ENCODE measurements at places on chromosomes 2 and 18. TPM values are rescaled to one million over a fixed set of nuclear protein-coding genes. Genes with fewer than 3 reads are reported as not detected.

- DNase-seq, result no peak
These were observed 176.8 kb upstream of the CELF4 start for GRCh38 chr18:37742436-37742835.

CPLX4 gene
- not detected for total RNA-seq

- DNase-seq, result peak; percentile 30
These were observed 298.4 kb upstream of the ZNF521 start for GRCh38 chr18:25650201-25650941.

DNA sequence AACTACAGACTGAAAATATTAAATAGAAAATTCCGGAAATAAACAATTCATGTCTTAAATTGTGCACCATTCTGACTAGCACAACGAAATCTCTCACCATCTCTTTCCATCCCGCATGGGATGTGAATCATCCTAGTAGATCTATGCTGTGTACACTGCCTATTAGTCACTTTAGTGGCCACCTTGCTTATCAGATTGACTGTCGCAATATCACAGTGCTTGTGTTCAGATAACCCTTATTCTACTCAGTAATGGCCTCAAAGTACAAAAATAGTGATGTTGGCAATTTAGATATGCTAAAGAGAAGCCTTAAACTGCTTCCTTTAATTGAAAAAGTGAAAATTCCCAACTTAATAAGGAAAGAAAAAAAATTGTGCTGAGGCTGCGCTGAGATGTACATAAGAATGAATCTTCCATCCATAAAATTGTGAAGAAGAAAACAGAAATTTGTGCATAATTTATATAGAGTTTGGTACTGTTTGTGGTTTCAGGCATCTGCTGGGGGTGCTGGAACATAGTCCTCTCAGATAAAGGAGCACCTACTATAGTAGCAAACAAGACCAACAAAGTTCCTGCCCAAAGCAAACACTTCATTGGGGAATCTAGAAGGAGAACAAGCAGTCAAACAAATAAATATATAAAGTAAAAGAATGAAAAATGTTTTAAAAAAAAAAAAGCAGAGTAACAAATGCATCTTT is 12.0 kb downstream of the PSMD1 start:
- no peak for DNase-seq

PIK3C3 gene
- total RNA-seq, result 43.6 TPM

CD8B2 gene
- 0.09 TPM for total RNA-seq

IL1R2 gene
- total RNA-seq, result 0.18 TPM

- peak; percentile 87 for DNase-seq
These were observed 37.2 kb downstream of the TSHZ1 start for GRCh38 chr18:75247611-75248421.

DNA sequence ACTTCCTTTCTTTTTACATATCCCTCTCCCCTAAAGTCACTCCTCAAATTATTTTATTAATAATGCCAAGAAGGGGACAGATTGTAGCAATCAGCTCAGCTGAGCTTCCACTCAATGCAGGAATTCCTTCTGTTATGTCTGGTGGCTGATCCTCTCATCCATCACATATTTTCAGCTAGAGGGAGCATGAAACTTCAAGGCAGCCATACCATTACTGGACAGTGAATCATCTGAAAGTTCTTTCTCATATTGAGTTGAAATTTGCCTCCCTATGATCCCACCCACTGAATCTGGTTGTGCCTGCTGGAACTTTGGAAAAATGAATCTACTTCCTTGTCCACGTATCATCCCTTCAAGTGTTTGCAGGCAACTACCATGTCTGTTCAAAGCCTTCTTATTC is 11.2 kb downstream of the ZNF385B start:
- no peak for DNase-seq

- no peak for DNase-seq
These were observed 6.4 kb downstream of the MTCL1 start for GRCh38 chr18:8711736-8712135.

- DNase-seq, result no peak
These were observed 112.0 kb downstream of the GULP1 start for GRCh38 chr2:188403676-188404075.

GRCh38 chr18:2683055-2683454 is 27.5 kb downstream of the SMCHD1 start:
- peak; percentile 12 for DNase-seq

DNA sequence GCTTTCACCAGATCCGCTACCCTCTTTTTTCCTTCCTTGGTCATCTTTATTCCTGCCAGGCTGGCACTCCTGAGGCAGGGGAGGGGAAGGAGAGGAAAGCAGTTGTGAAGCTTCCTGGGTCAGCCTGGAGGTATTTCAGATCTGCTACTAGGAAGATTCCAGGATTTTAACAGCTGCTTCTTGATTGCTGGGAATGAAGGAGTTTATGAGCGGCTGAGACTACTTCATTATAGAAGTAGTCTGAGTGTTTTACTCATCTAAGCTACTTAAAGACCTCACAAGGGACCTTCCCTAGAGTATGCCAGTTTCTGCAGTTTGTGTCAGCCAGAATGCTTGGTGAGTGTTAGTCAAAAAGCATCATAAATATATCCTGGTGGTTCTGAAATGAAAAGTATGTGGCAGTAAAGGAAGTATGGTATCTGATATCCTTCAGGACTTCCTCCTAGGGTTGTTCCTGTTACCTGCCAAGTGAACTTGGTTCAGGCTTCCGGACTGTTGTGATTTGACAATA is 1.9 kb downstream of the TANC1 start:
- DNase-seq, result no peak

DNA sequence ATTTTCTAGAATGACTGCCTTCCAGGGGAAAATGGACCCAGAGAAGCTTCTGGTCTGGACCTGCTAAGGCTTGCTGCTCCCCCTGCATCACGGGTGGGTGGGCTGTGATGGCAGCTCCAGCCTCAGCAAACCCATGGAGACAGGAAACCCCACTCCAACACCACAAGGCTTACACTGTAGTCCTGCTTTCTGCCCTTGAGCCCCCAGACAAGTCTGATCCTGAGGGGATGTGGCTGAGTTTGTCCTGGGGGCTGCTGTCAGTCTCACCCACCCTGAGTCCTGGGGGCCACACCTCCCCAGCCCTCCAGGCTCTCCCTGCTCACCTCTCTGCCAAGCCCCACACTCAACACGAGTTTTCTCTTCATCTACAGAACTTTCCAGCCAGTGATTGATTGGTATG is 279.4 kb downstream of the EIPR1 start:
- no peak for DNase-seq

LHCGR gene
- total RNA-seq, result 0.44 TPM

DNA sequence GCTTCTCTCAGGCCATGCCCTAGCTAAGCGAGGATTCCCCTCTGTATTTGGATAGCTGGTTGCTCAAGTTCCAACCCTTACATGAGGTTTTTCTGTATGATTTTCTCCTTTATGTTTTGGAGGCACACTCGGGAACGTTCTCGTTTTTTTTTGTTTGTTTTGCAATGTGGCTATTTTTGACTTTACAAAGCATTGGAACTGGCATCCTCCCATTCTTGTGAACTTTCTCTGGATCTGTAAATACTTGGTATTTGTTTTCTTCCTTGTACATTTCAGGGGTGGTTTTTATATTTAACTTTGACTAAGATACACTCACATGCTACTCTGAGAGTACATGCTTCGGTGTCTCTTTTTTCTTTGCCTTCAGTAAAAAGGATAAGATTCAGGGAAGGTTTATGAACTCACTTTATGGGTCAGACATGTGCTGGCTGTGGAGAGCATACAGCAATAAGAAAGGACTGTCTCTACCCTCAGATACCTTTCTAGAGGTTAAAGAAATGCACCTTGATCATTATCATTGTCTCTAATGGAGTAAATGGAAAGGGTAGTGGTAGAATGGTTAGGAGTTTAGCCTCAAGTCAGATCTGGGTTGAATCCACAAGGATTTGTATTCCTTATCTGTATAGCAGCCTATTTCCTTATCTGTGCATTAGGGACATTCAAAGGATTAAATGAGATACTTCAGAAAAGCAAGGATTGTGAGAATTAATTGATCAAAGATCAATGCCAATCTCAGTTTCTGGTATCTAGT is 61.9 kb downstream of the MEIS1 start:
- DNase-seq, result no peak

IMPACT gene
- 33.2 TPM for total RNA-seq

- DNase-seq, result peak; percentile 95
These were observed 207.8 kb downstream of the ATAD2B start for GRCh38 chr2:23718931-23719700.

- peak; percentile 55 for DNase-seq
These were observed 2.2 kb downstream of the ST3GAL5 start for GRCh38 chr2:85886590-85886989.

GAREM2 gene
- total RNA-seq, result 2.5 TPM

DNA sequence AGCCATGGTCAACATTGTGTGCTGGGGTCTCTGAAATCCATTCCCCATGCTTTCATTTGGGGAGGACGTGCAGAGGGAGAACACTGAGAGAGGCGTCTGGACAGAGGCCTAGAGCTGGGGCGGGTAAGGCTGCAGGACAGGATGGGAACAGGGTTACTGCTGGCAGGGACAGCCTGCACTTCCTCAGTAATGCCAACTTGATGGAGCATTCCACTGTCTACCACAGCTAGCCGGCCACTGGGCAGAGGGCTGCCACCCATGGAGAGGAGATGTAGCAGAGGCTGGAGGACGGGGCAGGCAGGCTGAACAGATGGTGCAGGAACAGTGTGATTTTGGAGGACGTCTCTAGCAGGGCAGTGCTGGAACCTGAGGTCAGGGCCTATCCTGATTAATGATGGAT is 29.3 kb downstream of the MRPL33 start:
- no peak for DNase-seq

DNA sequence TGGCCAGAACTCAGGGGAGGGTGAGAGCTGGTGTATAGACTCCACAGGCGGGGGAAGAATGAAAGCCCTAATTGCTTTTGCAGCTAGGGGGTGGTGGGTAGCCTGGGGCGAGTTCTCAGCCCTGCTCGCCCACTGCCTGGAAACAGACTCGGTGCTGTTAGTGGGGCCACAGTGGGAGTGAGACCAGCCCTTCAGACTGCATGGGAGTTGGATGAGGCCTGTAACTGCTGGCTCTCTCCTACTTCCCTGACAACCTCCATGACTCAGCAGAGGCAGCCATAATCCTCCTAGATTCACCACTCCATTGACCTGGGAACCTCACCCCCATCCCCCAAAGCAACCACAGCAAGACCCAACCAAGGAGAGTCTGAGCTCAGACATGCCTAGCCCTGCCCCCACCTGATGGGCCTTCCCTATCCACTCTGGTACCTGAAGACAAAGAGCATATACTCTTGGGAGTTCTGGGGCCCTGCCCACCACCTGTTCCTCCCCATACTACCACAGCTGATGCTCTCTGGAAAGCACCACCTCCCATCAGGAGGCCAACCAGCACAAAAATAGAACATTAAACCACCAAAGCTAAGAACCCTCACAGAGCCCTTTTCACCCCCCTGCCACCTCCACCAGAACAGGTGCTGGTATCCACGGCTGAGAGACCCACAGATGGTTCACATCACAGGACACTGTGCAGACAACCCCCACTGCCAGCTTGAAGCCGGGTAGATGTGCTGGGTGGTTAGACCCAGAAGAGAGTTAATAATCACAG is 226.3 kb downstream of the EIPR1 start:
- DNase-seq, result peak; percentile 51

DNA sequence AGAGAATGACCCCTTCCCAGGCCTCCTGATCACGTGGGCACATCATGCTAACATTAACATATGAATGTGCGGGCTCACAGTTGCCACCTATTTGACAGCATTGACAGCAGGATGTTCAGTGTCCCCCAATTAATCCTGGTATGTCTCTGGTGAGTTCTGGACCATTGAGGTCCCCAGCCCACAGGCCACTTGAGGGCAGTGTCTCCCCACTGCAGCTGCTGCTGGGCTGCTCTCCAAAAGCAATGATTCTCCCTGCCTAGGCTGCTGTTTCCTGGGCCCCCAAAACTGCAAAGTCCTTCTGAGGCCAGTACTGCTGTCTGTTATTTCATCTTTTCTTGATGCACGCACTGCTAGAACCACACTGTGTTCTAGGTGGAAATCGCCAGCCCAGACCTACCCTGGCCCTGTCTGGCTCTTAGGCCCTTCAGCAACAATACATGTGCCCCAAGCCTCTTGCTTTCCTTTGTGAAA is 52.7 kb upstream of the MAPK4 start:
- peak; percentile 10 for DNase-seq

GRCh38 chr2:214902286-214902685 is 92.8 kb upstream of the BARD1 start:
- DNase-seq, result no peak

- no peak for DNase-seq
These were observed 29.4 kb downstream of the AOX1 start for GRCh38 chr2:200615247-200615646.

DNA sequence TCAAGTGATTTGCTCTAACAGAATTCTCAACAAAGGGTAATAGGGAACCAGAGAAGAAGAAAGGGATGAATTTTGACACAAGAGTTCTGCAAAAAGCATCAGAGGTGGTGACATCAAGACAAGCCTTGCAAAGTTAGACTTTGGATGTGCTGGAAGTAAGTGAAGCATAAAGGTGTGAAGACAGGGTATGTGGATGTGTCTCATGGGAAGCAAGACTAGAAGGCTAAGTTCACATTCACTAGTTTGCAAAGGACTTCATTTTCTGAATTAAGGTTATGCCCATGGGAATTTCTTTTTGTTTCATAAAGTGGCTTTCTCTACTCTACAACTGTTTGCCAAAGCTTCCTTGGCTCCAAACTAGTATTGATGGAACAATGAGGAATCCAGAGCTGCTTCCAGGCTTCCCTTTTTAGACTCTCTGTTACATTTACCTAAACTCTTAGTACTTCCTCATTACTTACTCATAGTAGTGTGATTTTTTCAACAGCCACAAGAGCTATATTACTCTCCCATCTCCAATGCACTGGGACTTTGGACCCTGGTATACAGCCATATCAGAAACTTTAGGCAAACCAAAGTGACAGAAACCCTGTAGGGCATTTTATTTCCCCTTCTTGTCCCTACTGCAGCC is 21.1 kb upstream of the IHH start:
- peak; percentile 22 for DNase-seq

GRCh38 chr2:37284381-37284780 is 40.3 kb downstream of the PRKD3 start:
- DNase-seq, result peak; percentile 59

SPDYA gene
- 0.75 TPM for total RNA-seq

DNA sequence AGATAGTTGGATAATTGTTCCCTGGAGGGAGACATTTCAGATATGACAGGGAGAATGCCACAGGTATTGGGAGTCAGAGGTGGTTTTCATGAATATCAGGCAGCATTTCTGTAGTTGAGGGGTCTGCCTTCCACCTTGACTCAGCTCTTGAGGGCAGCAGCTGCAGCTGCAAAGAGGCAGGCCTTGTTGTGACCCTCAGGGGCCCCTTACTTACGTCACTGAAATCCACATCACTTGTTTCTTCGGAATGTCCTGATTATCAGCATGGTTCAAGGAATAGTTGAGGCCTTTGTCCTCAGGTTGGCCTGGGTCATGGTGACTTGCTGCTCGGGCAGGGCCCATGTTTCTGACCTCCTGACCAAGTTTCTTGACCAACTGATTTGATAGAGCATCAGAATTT is 46.9 kb downstream of the TMEM17 start:
- peak; percentile 75 for DNase-seq

DNA sequence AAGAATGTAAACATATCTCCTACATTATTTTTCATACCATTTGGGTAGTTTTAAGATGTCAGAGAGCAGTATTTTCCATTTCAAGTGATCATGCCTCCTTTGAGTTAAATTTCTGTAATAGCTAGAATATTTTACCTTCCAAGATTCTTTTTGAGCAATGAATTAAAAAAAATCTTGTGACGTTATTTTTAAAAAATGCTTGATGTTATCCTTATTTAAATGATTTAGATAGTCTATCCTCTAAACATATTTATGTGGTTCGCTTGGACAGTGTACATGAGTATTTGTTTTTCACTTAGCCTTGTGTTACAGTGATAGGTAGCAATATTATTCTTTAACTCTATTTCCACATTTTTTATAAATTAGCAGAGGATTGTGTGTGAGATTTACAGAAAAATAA is 639.2 kb upstream of the CDH2 start:
- DNase-seq, result no peak

ANKRD62 gene
- total RNA-seq, result not detected

Measured in muscle of leg (tissue), 16 donors.